Activated CD4-positive, alpha-beta T cell treated with anti-CD3 and anti-CD28 coated beads for 24 hours (primary cell): ENCODE measurements at places on chromosomes 2 and 18.

GRCh38 chr2:143139835-143140393 lies 10.7 kb downstream of the ARHGAP15 start:
- no peak for DNase-seq

GRCh38 chr2:225100856-225101294 lies 58.6 kb upstream of the DOCK10 start:
- no peak for DNase-seq

DNA sequence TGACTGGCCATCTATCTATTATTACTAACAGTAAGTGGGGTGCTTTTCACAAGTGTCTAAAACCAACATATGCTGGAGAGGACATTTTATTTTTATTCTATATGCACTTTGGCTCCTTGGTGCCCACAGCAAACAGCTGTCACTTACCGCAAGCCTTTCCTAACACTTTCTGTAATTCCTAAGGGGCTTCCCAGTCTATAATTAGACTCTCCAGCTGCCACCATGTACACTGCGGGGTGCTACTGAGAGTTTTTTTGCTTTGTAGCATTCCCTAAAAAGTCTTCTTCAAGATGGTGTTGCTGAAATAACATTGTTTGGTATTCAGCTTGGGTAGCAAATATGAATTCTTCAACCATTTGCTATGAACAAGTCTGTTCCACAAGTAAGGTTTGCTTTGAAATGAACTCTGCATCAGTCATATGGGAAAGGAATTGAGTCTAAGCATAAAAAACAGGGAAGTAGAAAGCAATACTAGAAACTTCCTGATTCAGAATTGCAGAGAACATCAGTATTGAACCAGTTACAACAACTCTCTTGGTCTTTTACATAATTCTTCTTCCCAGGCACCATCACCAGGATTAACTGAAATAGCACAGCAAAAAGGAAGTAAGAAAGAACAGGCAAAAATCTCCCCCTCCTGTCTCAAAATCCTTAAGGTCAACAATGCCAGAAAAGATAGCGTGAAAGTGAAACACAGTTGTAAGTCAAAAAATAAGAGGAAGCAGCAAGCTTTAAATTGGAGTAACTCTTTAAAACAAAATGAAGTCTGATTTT lies 28.6 kb downstream of the EPB41L3 start:
- DNase-seq, result no peak

DNA sequence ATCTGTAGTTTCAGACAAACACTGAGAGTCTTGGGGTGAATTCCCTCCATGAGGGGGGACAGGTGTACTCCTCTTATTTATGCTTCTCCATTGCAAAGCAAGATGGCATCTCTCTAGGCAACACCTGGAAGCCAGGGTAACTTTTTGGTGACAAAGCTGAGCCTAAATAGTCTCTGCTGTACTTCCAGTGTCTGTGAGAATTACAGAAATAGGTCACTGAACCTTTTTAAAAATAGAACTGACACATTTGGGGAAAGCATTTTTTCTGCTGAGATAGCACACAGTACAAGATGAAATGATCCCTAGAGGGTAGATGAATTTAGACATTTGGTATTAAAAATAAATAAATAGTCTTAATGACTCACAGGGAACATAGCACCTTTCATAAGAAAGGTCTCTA lies 71.7 kb upstream of the SP3 start:
- no peak for DNase-seq

- no peak for DNase-seq
These were observed 110.4 kb upstream of the GULP1 start for GRCh38 chr2:188181067-188181838.

- no peak for DNase-seq
These were observed 206.4 kb downstream of the NBAS start for GRCh38 chr2:15354596-15355366.

- no peak for DNase-seq
These were observed 226.0 kb downstream of the FAM210A start for GRCh38 chr18:13500227-13500865.

- DNase-seq, result no peak
These were observed 54.5 kb downstream of the LONRF2 start for GRCh38 chr2:100267751-100268150.

DNA sequence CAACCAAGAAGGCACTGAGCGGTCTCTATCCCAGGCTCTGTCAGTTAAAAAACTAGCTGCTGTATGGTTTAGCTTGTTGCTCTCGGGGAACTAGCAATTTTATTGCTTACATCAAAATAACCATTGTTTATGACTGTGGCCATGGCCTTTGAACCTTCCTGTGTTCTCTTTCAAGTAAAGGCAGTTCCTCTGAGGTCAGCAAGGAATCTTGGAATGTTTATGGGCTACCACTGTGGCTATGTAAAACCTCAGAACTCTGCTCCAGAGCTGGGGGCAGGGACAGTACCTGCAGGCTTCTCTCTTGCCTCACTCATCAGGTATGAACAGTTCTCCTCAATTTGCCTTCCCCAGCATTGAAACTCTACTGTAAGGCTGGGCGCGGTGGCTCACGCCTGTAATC lies 416.0 kb upstream of the NETO1 start:
- no peak for DNase-seq

GRCh38 chr2:189485146-189485545 lies 43.9 kb downstream of the WDR75 start:
- no peak for DNase-seq

GRCh38 chr2:161754379-161754778 lies 130.2 kb downstream of the SLC4A10 start:
- no peak for DNase-seq

- no peak for DNase-seq
These were observed 22.8 kb downstream of the TTLL4 start for GRCh38 chr2:218733171-218734021.

DNA sequence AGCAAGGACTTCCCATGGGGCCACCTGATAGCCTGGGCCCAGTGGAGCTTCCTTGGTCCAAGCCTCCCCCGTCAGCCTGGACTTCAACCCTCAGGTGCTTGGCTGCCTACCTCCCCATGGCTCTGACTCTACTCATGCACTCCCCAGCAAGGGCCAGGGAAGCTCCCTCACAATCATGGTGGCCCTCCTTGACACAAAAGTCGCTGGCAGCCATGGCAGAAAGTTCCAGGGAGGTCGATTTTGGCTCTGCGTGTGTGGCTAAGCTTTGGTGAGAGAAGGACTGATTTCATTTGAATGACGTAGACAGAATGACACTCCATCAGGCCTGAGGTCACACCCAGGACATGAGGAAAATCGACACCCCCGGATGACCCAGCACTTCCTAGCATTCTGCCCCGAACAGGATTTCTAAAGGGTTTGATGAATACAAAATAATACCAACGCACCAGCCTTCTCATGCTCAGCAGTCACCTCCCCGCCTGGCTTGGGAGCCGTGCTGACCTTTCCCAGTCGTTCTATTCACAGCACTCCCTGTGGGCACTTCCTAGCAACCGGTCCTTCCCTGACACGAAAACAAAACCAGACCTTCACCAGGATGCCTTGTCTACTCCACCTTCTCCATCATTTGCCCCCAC lies 52.7 kb downstream of the LBH start:
- no peak for DNase-seq

DNA sequence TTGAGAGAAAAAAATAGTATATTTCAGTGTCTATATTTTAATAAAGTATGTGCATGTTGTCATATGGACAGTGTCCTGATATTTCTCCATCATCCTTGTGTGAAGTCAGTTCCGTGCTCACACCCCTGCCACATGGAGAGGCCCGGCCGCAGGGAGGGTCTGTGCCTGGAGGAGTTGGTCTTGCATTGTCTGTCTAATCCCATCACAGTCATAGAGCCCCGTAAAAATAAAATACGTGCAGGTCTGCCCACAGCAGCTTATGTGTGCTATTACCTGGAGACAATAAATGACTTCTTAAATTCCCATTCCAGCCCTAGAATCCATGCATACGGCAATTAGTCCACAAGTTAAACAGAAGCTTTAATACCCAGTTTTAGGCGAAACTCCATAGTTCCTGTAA lies 20.1 kb downstream of the MAPRE2 start:
- DNase-seq, result no peak

DNA sequence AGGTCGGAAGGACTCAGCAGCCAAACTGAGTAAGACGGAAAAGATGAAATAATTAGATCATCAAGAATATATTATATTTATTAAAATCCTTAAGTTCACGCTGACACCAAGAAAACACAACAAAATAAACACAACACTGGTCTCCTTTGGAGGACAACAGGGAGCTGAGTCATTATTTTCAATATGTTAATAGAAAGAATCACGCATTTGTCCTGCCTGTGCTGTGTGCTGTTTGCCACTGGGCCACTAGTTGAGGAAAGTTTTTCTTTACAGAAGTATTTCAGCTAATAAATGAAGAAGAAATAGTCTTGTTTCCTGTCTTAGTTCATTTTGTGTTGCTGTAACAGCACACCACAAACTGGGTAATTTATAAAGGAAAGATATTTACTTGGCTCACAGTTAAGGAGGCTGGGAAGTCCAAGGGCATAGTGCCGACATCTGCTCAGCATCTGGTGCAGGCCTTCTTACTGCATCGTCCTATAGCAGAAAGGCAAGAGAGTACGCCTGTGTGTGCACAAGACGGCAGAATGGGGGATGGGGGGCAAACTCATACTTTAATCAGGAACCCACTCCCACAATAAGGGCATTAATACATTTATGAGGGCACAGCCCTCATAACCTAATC lies 88.0 kb downstream of the TCF7L1 start:
- DNase-seq, result no peak

DNA sequence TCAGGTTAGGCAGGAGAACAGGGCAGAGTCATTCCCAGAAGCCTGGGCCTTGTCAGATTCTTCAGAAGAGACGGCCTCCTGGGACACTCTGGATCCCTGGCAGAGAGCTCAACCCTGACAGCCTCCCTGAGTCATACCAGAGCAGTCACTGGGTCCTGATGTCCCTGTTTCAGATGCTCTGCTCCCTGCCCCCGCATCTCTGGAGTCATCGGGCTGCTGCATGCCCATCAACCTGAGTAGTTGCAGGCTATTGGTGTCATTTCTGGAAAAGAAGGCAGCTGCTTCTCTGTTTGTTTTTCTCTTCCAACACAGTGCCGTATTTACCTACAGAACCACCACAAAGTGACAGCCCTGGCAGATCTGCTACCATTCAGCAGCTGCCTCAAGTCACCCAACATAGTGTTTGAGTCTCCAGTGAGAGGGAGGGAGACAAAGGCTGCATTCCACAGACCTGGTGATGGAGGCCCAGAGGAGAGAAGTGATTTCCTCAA lies 145.1 kb downstream of the B3GNT2 start:
- DNase-seq, result no peak

- DNase-seq, result no peak
These were observed 2.4 kb downstream of the DNAJB2 start for GRCh38 chr2:219281588-219281987.

DNA sequence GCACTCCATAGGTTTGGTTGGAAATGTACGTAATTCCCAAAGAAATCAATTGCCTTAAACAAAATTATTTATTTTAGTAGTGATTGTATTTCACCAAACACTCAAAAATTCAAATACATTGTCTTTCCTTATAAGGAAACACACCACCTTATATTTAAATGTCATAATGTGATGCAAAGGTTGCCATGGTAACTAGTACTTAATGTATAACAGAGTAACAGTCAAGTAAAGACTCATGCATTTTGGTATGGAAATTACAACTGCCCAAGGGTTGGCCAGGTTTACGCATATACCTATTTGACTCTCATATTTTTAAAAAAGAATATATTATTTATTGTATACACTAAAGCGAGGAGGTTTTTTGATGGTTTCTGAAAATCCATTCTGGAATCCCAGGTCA lies 231.2 kb downstream of the TCF4 start:
- no peak for DNase-seq

- no peak for DNase-seq
These were observed 209.3 kb downstream of the AKAIN1 start for GRCh38 chr18:4987452-4988405.

DNA sequence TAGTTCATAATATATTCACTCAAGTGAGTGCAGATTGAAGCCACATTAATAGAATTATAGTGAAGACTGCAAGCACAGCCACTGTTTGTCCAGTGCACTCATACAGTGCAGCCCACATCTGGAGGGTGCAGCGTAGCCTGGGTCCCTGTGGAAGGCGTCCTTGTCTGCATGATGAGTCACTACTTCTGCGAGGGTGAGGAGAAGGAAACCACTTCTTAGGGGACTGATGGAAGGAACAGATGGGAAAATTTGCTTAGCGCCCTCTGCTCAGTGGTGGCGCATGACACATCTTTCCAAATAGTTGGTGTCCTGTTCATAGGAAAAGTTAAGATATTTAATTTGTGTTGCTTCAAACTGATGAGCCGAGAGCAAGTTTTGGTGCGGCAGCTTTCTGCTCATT lies 330.4 kb upstream of the SMIM21 start:
- DNase-seq, result no peak

- no peak for DNase-seq
These were observed 615.5 kb upstream of the SETBP1 start for GRCh38 chr18:44065206-44065605.

- no peak for DNase-seq
These were observed 5.0 kb upstream of the TGIF1 start for GRCh38 chr18:3444954-3445353.

DNA sequence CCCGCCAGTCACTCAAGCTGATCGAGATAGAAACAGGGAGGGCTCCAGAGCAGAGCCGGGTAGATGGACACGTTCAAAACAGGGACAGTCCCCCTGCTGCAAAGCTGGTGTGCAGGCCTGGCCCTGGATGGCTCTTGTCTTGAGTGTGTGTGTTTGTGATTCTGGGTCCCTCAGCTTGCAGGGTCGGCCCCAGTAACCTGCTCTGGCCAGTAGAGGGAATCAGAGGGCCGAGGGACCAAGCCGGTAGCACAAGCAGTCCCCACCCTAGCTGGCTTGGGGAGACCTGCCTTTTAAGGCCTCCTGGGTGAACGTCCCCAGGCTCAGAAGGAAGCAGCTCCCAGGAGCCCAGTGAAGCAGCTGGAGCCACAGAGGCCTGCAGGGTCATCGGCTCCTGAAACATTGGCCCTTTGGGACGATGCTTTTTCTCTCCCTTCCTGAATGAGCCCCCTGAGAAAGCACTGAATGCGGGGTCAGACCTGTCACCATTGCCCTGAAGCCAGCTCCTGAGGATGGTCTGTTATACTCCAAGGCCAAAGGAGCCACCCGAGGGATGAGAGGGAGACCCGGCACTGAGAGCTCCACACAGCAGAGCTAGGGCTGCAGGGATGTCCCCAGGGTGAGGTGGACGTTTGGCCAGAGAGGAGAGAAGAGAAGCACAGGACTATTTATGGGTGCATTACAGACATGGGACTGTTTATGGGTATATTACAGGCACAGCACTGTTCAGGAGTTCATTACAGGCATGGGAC lies 15.4 kb upstream of the MLPH start:
- no peak for DNase-seq

DNA sequence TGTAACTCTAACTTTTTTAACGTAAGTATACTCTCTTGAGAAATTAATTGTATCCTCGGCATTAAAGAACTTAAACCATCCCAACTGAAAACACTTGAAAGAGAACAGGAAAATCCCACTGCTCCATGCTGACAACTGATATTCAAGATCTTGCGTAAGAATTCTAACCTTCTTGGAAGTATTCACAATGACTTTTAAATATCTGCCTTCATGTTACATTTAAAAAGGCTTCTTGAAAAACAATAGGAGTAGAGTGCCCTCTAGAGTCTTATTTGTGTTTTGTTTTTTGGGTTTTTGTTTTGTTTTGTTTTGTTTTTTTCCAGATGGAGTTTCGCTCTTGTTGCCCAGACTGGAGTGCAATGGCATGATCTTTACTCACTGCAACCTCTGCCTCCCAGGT lies 65.4 kb upstream of the DNAJC10 start:
- DNase-seq, result no peak
